ENCODE measurements at places on chromosomes 6 and 20.

DNA sequence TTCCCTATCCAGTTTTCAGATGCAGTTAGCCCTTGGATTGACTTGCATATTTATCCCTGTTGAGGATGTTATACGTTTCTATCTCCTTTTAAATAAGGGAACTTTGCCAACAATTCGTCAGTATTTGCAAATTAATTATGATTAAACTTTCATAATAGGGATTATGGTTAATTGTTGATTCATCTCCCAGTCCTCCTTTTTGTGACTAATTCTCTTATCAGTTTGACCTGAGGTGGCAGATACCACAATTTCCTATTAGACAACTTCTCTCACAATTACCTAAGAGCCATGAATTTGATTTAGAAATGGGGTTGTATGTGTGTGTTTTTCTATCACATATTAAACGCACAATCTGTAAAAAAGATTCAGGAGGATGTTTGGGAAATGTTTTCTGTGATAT is 172.9 kb downstream of the LAMA2 start:
- no peak for DNase-seq

DNA sequence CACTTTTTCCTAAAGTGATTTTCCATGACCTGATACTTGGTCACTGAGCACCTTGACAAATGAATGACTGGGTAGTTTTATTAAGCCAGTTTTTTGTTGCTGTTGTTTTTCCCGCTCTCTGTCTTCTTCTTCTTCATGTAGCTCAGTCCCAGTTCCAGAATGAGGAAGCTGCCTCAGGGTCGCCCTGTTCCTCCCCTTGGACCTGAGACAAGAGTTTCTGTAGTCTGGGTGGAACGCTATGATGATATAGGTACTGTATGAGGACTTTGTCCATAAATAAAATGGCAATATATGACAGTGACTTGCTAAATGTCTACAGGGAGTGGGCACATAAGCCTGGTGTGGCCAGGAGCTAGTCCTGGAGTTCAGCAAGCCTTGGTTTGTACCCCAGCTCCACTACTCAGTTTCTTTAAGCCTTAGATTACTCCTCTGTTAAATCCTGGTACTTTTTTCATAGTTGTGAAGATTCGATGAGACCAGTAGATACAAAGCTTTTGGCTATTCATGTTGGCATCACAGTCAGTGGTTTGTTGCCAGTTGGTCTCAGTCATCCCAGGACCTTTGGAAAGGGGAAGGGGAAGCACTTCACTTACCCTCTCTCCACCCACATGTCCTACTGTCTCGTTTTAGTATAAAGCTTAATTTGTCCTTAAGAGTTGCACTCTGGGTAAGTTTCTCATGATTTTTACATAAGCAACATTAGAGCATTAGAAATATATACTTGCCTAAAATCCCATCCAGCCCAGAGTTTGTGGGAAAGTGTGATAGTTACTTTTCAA is 11.1 kb upstream of the ADIG start:
- no peak for DNase-seq

GRCh38 chr6:28212510-28213212 is 12.4 kb upstream of the ZSCAN9 start:
- peak; percentile 82 for DNase-seq

- DNase-seq: no peak
Measured at GRCh38 chr6:50116797-50117542, 67.2 kb upstream of the DEFB112 start.

DNA sequence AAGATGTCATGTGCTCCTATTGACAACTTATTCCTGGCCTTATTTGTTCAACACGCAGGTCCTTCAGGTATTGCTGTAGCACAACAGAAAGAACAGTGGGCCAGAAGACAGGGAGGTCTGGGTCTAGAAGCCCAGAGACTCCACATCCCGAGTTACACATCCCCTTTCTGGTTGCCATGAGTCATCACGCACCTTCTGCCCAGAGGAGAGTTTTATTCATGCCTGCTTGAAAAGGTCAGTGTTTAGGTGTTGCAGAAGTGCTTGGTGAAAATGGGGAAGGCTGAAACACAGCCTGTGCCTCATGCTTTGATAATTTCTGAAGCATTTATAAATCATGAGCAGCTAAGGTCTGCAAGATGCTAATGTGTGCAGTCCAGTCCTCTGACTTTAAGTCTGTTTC is 256.4 kb downstream of the GMPR start:
- no peak for DNase-seq

DNA sequence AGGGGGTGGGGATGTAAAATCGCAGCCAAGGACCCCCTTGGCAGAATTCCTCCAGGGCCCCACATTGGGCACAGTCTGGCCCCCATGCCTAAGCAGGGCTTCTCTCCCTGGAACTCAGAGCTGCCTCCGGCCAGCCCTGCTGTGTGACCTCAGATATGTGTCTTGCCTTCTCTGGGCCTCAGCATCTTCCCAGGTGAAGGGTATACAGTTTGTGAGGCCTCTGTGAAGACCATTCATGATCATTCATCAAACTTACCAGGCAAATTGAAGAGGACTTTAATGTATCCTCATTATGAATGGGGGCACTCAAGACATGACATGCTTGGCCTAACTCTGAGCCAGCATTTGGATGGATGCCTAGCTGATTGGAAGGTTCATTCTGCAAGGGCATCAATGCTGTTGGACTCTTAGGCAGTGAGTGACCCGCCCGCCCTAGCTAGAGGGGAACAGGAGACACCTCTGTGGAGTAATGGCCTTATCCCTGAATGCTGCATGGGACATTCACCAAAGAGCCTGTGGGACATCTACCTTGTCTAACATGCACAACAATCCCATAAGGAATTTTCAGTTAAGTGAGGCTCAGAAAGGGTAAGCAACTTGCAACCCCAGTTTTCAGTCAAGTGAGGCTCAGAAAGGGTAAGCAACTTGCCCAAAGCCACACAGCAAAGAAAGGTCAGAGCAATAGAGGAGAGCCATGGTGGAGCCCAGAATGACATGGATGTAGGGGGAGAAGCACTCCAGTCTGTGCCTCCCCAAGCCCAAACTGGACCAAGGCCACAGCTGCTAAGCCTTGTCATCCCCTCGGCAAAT is 535 bp downstream of the CCN5 start:
- DNase-seq: no peak

DNA sequence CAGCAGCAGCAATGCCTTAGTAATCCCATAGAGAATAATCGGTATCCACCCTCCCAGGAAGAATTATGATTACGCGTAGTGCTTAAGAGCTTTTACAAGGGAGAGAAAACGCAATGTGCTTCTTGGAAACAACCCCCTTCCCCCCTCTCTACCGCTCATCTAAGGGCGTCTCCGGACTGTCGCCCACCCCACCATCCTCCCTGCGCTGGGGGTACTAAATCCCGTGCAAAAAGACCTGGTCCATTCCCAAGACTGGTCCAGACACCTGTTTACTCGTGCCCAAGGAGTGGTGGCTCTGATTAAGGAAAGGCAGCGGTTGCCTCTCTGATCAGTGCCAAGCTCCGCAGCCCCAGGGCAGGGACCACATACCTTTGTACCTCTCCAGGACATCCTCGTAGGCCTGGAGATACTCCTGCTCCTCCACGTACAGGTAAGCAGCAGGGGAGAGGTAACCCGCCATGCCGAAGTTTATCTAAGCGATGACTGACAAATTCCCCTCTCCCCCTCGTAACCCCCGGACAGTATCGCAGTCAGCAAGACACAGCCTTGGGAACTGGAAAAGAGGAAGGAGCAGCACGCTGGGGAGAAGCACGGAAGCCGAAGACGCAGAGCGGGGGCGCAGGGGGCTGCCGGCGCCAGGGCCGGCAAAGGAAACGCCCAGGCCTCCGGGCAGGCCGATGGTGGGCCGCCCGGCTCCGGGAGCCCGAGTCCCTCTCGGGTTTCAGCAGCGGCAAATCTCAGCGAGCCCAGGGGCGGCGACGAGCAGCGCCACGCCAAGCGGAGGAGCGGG is 112.0 kb upstream of the BEND6 start:
- peak; percentile 53 for DNase-seq

DNA sequence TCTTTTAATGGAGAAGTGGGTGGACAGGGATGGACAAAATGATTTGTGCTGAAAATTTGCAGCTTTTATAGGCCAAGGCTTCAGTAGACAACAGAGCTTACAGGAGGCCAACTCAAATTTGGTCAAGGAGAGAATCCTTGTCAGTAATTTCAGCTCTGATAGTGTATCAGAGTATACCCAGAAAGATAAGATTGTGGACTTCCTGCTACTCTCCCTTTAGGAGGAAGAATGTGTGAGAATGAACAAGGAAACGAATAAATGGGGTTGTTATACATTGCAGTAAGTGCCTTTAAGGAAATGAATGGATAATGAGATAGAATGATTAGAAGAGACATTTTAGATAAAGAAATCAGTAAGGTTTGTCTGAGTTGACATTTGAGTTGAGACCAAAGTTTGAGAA is 519.9 kb downstream of the UTRN start:
- DNase-seq: no peak

DNA sequence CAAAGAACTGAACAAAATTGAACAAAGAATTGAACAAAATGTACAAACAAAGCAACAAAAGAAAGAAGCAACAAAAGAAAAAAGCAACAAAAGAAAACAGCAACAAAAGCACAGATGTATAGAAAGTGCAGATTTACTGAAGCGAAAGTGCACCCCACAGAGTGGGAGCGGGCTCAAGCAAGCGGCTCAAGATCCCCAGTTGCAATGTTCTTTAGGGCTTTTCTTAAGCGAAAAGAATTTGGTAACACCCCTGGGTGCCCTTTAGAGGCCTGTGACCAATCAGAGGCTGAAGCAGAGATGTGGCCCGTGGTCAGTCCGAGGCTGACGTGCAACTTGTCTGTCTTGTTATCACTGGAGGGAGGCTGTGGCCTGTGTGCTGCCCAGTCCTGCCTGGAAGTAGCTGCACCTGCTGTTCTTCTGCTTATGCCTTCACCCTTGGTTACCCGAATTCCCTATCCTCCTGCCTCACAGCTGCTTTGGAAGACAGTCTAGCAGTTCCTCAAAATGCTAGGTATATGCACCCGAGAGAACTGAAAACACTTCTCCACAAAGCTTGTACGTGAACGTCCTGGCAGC is 13.2 kb upstream of the KIF25 start:
- DNase-seq: no peak

GRCh38 chr20:45036044-45036755 is 64.7 kb downstream of the KCNS1 start:
- no peak for DNase-seq

DNA sequence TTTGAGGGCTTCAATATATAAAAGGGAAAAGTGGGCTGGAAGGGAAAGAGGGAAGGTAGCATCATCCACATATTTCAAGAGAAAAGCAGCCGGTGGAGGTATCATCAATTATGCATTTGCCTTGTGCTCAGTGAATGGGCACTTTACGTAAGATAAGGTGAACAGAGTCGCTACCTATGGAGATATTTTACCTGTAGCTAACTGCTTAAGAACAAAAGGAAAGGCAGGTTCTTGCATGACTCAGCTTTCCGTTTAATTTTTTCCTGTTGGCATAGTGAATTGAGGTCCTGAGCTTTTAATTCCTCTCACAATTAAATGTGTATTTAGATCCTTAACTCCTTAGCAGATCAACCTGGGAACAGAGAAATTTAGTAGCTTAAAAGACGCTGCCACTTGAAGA is 25.5 kb upstream of the PLCB4 start:
- DNase-seq: no peak

GRCh38 chr6:159089909-159090308 is 45.1 kb upstream of the TAGAP start:
- DNase-seq: no peak

DNA sequence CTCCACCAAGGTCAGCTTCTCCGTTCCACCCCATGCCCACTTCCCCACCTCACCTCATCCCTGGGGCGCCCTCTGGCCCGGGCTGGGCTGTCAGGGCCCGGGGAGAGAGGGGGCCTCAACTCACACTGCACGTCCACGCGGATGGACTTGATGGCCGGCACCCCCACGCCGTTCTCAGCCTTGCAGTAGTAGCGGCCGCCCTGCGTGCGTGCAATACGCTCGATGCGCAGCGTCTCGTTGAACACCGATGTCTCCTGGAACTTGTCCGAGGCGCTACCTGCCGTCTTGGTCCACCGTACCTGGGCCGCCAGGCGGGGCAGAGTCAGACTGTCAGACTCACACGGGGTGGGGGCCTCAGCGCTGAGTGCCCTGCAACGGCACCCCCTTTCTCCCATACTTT is 39.6 kb downstream of the MDGA1 start:
- DNase-seq: no peak

DNA sequence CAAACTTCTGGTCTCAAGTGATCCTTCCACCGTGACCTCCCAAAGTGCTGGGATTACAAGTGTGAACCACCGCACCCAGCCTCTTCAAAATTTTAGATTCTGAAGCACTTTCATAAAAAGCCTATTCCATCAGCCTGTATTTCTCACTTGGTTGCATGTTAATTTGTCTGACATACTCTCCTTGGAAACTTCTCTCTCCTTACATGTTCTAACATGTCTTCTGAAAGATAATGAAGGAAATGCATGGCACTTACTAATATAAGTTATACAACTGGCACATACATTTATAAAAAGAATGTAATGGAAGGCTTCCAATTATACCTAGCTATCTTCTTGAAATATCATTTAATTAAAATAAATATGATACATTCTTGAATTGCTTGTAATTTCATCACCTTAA is 597.5 kb downstream of the TBC1D32 start:
- DNase-seq: no peak

GRCh38 chr6:142562865-142563264 is 261.1 kb downstream of the ADGRG6 start:
- no peak for DNase-seq

GRCh38 chr6:3226481-3227362 is 731 bp downstream of the TUBB2B start:
- DNase-seq: peak; percentile 42

- DNase-seq: no peak
Measured at GRCh38 chr20:36642136-36642535, 3.9 kb downstream of the SLA2 start.

GRCh38 chr6:28693033-28693750 is 167.5 kb downstream of the GPX5 start:
- DNase-seq: no peak

- no peak for DNase-seq
Measured at GRCh38 chr6:131937703-131938631, 13.2 kb downstream of the CCN2 start.

GRCh38 chr6:65199683-65200082 is 507.3 kb downstream of the EYS start:
- no peak for DNase-seq

DNA sequence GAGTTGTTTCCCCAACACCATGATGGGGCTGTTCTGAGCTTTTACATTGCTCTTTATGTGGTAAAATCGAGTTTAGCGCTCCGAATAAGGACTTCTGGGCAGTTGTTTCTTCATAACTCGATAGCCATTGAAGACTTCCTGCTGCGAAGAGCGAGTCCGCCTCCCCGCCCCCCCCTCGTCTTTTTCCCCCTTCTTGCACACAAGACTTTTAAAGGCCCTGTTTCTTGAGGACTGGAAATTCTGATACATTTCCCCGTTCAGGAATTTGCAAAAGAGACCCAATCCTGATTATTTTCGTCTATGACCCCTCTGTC is 1.5 kb upstream of the CITED2 start:
- DNase-seq: peak; percentile 33

GRCh38 chr6:138275976-138276375 is 57.7 kb upstream of the PBOV1 start:
- no peak for DNase-seq
